ENCODE measurements at places on chromosomes 6 and 20.
A peak's percentile ranks its signal among the peaks of the same experiment; 100 is the strongest.

- no peak for DNase-seq
Observed at GRCh38 chr20:4170621-4171537, 155.5 kb upstream of the RNF24 start.

DNA sequence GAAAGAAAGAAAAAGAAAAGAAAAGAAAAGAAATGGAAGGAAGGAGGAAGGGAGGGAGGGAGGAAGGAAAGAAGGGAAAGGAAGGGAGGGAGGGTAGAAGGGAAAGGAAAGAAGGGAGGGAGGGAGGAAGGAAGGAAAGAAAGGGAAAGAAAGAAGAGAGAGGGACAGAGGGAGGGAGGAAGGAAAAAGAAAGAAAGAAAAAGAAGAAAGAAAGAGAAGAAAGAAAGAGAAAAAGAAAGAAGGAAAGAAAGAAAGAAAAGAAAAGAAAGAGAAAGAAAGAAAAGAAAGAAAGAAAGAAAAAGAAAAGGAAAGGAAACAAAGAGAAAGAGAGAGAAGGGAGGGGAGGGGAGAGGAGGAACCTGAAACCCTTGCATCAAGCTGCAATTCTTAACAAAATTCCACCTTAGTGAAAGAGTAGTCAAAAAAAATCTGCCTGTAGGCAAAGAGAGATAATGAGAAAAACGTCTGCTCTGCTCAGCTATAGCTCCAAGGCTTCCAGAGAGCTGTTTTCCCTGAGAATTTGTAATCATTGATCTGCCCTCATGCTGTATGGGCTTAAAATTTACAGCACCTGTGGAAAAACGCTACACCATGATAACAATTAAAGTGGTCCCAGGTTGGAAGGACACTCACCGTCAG, 16.7 kb upstream of the MYCT1 start:
- no peak for DNase-seq

- no peak for DNase-seq
Observed at GRCh38 chr20:59983076-59983475, 24.9 kb downstream of the CDH26 start.

- DNase-seq = no peak
Observed at GRCh38 chr20:25422032-25422431, 14.6 kb downstream of the GINS1 start.

GRCh38 chr6:139779988-139780774, 405.7 kb upstream of the CITED2 start:
- no peak for DNase-seq

DNA sequence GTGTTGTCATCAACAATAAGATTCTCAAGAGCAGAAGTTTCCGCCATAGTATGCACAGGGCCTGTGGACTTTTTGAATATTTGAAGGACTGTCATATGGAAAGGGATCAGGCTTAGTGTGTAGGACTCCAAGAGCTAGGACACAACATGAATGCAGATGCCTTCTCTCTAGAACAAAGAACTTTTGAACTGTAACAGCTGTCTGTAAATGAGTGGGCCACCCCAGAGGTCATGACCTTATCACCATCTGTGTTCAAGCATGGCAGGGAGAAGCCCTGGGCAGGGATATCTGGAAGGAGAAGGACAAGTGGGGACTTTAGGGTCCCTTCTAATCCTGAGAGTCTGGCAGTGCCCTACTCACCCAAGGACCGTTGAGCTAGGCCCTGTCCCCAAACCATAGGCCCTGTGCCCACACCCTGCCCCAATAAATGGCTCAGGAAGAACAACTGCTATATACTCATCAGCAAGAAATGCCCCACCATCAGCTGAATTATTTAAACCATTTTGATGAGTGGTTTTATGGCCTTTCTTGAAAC, 70.6 kb downstream of the MTHFD1L start:
- DNase-seq = no peak

DNA sequence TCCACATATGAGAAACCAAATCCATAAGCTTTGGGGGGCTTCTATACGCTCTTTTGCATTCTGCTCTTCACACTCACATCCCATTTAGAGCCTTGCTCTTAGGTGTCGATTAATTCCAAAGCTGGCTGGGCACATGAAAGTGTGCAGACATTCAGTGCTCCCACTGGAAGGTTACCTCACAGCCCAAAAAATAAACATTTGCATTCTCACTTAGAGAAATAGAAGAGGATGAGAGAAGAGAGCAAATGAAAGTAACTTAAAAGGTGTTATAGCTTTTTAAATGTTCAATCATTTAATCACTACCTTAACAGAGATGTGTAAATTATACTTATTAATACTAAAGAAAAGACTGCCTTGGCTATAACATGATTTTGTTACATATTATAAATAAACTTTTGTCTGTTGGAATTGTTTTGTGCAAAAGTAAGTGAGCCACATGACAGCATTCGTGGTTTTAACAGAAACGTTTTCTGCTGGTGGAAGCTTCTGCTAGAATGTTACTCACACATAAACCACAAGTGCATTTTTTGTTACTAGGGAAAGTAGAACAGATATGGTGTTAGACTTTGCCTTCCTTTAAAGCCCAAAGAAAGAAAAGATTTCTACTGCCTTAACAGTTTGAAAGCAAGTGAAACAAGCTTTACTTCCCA, 116.7 kb downstream of the SIM1 start:
- DNase-seq = no peak

DNA sequence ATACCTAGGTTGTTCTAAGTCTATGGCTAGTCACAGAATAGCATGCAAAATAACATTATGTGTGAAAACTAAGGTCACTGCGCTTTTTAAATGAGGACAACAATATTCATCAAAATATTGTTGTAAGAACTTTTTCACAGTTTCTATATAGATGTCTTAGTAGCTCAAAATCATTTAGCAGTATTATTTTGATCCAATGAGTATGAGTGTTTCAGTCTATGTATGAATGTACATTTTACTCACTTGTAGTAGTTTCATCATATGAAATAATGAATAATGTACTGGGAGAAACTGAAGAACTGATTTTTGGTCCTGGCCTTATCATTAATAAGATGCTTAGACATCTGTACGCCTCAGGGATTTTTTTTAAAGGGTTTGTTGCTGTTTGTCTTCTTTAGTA, 16.5 kb upstream of the TMEM30A start:
- DNase-seq = no peak

DNA sequence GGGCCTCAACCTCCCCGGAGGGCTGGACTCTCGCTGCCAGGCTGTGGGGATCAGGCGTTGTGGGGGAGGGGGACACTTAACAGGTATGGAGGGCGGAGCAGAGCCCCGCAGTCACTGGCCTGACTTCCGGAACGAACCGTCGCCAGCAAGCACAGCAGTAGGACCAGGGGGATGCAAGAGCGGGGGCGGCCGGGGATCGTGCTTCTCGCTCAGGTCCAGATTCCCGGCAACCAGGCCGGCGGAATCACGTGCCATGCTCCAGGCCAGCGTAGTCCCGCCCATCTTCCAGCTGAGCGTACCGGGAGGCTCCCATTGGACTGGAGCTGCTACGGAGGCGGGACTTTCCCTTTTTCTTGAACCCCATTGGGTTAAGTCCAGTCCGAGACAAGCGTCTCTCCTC, 10.0 kb upstream of the POU5F1 start:
- DNase-seq = peak; percentile 80

GRCh38 chr20:52943185-52943841, 28.8 kb upstream of the TSHZ2 start:
- DNase-seq = no peak

DNA sequence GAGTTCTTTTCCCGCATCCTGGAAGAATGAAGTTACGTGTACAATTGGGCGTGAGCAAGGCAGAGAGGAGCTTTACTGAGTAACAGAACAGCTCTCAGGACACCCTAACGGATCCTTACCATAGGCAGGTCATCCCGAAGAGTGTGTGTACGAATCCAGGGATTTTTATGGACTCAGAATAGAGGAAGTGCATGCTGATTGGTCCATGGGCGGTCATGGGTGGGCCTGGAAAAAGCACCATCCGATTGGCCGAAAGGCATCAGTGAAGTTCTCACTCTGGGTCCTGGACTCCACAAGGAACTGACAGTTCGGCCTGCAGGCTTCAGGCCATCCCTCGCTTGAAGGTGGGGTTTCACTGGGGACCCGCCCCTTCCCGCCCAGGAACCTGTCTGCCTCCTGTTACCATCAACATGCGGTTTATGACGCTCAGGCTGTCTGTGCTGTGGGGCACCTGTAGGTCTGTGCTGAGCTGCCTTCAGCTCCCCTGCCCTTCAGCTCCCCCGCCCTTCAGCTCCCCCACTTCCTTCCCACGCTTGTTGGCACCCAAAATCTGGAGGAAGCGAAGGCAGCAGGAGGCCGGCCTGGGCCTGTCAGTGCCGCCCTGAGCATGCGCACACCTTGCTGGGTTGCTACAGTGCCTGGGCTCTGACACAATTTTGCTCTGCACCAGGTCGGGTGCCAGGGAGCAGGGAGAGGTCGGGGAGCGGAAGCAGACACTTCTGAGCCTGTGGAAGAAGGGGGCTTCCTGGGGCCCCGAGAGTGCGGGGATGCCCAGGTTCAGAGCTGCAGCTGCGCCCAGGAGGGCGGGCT, 57.9 kb upstream of the MANEA start:
- no peak for DNase-seq

DNA sequence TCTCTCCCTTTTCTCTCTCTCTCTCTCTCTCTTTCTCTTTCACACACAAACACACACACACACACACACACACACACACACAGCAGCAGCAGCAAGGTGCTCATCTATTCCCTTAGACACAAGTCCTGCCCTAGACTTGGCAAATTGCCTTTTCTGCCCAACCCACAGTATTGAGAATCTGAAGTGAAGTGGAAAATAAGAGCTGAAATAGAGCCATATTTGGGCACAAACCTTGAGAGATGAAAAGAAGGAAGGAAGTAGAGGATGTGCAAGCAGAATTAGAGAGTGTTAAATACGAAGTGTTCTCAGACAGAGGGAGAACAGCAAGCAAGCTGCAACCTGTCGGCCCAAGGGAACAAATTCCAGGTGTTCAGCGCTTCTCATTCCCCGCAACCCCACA, 557.5 kb upstream of the NOX3 start:
- no peak for DNase-seq

- DNase-seq = no peak
Observed at GRCh38 chr20:971346-971745, 30.8 kb downstream of the RSPO4 start.

DNA sequence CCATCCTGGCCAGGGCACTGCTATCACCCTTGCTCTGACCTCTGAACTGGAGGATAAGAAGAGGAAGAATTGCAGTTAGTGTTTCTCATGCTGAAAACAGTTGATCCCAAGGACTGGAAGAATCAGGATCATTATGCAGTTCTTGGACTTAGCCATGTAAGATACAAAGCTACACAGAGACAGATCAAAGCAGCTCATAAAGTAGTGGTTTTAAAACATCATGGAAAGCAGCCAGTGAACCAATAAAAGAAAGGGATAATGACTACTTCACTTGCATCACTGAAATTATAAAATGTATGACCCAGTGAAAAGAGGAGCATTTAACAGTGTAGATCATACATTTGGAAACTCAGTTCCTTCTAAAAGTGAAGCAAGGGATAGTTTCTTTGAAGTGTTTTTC, 47.7 kb downstream of the DNAH8 start:
- no peak for DNase-seq

GRCh38 chr20:54212226-54212625, 4.3 kb downstream of the PFDN4 start:
- DNase-seq = no peak

DNA sequence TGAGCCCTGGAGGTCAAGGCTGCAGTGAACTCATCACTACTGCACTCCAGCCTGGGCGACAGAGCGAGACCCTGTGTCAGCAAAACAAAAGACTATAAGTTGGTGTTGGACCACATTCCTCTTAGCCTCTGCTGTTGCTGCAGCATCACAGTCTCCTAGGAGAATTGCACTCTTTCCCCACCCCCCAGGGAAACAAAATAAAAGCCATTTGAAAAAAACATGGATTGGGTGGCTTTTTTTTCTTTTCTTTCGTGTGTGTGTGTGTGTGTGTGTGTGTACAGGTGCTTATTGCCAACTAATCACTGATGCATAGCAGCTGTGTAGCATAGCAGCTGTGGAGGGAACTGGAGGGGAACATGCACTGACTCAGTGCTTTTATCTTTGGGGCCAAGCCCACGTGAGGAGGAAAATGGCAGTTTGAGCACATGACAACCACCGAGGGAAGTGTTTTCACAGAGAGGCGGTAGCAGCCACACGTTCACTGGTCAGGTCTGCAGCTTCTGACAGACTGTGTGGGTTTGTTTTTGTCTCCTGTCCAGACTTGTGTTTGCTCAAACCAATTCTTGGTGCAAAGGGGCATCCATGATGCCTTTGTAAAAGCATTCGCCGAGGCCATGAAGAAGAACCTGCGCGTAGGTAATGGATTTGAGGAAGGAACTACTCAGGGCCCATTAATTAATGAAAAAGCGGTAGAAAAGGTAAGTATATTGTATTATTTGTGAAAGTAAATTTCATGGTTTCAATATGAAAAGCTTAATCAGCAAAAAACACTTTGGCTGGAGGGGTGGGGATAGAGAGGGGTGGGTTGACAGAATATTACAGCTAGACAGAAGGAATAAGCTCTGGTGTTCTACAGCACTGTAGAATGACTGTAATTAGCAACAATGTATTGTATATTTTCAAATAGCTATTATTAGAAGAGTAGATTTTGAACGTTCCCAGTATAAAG, 27.7 kb downstream of the ALDH5A1 start:
- DNase-seq = no peak

DNA sequence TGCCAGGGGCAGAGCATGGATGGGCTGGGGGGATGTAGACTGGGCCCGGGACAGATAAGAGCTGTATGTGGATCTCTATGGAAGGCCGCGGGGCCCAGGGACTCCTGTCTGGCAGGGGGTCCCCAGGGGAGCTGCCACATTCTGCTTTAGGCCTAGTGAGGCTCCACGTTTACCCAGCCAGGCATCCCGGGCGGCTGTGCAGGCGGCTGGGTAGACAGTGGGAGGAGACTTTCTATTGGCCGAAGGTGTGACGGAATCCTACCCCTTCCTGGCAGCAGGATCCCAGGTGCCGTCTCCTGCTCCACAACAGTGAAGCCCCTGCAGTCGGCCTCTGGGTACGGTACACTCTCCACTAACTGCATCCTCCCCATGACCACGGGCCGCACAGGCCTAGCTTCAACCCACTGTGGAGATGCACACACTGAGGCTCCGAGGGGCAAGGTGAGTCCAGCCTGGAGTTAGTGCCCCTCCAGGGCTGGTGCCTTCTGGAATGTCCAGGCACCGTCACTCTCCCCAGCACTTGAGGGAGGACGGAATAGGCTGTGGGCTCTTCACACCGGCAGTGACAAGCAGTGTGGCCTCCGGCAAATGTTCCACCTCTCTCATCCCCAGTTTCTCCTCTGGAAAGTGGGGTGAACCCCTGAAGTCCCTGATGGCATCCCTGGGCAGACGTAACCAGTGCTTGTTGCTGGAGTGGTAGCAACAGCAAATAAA, 36.8 kb upstream of the ZBP1 start:
- DNase-seq = no peak

GRCh38 chr20:50837532-50838321, 42.9 kb downstream of the BCAS4 start:
- peak; percentile 40 for DNase-seq

GRCh38 chr20:38853759-38854158, 48.3 kb downstream of the PPP1R16B start:
- DNase-seq = no peak

- no peak for DNase-seq
Observed at GRCh38 chr20:24827603-24828295, 121.3 kb upstream of the CST7 start.

GRCh38 chr20:1900321-1900801, 5.2 kb downstream of the SIRPA start:
- DNase-seq = peak; percentile 65

Data from left cardiac atrium (tissue), 4 donors.